ENCODE measurements at places on chromosomes 1 and 21.

GRCh38 chr1:114559356-114559755, 22.1 kb downstream of the BCAS2 start:
- no peak for DNase-seq

DNA sequence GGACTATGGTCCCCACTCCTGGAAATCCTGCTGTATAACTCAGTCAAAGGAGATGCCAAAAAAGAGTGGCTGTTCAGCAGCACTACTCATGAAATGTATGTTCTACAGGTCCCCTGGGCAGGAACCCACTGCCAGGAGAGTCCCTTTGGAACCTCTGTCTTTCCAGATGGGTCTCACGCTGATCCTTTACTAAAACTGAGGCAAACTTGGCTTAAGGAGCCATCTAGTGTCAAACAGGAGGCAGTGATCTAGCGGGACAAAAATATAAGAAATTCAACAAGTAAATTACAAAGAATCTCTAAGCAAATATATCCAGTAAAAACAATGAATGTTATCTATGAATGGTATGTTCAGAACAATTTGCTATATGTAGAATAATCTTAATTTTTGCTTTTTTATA, 80.5 kb upstream of the PRMT6 start:
- peak; percentile 31 for DNase-seq

DNA sequence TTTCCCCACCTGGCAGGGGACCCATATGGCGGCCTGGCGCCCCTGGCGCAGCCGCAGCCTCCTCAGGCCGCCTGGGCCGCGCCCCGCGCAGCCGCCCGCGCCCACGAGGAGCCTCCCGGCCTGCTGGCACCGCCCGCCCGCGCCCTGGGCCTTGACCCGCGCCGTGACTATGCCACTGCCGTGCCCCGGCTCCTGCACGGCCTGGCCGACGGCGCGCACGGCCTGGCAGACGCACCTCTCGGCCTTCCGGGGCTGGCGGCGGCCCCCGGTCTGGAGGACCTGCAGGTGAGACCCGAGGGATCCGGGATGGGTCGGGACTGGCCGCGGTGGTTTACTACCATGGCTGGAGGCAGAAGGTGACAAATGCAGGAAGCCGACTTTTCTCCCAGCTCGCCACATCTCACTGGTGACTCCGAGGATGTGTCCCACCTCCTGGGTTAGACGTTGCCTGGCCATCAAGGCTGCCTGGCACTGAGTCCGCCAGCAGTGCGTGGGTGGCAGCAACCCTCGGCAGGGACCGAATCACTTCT, 1.1 kb downstream of the TFAP2E start:
- no peak for DNase-seq

DNA sequence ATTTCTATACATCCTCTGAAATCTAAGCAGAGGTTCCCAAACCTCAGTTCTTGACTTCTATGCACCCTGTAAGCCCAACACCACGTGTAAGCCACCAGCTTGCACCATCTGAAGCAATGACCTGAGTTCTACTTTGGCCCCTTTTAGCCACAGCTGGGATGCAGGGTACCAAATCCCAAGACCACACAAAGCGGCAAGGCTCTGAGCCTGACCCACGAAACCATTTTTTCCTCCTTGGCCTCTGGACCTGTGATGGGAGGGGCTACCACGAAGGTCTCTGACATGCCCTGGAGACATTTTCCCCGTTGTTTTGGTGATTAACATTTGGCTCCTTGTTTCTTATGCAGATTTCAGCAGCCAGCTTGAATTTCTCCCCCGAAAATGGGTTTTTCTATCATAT, 38.8 kb downstream of the STXBP3 start:
- no peak for DNase-seq

DNA sequence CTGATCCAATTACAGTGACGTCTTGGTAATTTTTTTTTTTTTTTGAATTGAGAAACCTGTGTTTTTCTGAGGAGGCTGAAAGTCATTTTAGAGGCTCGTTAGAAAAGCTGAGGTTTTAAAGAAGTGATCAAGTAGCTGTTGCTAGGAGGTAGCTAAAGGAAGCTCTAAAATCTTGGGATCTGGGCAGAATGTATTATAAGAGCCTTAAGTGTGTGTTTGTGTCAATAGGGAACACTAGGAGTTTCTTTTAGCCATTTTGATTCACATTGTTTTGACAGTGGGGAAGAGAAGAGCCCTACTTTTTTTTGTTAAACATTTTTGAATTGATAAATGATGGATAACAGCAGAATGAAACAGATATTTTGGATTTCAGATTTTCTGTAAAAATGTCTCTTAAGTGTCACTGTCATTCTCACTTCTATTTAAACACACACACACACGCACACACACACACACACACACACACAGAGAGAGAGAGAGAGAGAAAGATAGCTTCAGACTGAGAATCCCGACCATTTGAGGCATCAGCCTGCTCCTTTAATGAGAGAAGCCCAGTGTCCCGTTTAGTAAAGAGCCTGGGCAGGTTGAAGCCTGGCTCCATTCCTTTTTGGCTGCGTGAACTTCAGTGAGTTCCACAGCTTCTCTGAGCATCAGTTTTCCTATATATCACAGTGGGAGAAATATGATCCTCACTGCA, 79.1 kb upstream of the GPR88 start:
- no peak for DNase-seq

Measured in HCEC 1CT (cell line).